ENCODE measurements at places on chromosomes 11 and 22. TPM values are rescaled to one million over a fixed set of nuclear protein-coding genes. Genes with fewer than 3 reads are reported as not detected.

Gene NLRP14
- total RNA-seq, result not detected

Gene GLYAT
- total RNA-seq, result 0.22 TPM

Gene TPBGL
- 0.11 TPM for total RNA-seq

Gene TEX12
- not detected for total RNA-seq

Gene CARNS1
- 15.0 TPM for total RNA-seq

Gene SPON1
- total RNA-seq, result 3.0 TPM

Gene NUDT8
- 110 TPM for total RNA-seq

Gene PAX6
- not detected for total RNA-seq

Gene ELMOD1
- 1.00 TPM for total RNA-seq

Gene MOV10L1
- total RNA-seq, result not detected

Gene GLYATL1
- total RNA-seq, result not detected

Gene C22orf31
- not detected for total RNA-seq

Gene HEPN1
- not detected for total RNA-seq

Gene NEFH
- 0.16 TPM for total RNA-seq

Gene FAM227A
- 0.43 TPM for total RNA-seq

GRCh38 chr11:60396382-60396781 lies at the start of gene MS4A14:
Gene MS4A14 (plus strand): TSS chr11:60396459. CDS start chr11:60396579, 120 bp downstream.
- no peak for DNase-seq

GRCh38 chr11:61293867-61294716 lies 1.0 kb downstream of the VWCE start:
- peak; percentile 74 for DNase-seq

DNA sequence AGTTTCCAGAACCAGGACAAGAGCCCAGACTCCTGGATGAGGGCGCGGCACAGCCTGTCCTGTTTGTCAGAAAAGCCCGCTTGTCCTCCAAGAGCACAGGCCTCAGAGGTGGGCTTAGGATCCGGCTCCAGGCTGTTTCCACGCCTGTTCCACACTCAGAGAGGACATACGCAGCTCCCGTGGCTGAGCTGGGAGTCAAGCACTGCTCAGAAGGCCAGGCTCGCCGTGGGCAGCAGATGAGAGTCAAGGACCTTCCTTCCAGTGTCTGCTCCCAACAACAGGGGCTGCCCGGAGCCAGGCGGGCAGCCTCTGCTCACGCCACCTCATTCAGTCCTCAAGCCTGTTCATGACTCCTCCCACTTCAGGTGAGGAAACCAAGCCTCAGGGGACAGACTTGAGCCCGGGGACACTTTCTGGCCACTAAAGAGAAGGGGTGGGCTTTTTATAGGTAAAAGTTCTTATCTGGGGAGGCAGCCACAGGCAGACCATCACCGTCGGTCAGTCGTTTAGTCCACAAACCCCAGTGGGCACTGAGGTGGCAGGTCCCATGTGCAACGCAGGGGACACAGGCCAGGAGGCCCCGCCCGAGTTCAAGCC lies 3.8 kb downstream of the CYB5R3 start:
- DNase-seq, result peak; percentile 50

DNA sequence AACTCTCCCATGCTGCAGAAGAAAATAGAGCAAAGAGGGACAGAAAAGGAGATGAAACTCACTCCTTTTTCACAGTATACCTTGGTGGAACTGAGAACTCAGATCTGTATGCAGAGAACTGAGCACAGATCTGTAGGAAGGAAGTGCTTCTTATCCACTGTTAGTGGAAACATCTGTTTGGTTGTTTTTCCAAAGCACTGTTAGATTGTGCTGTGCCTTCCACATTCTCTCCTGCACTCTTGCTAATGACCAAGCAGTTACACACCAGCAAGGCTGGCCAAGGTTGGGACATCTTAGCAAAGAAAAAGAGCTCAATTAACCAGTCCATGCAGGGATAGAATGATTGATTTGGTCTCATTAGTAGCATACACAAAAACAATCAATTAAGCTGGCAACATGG lies 20.1 kb upstream of the SIK2 start:
- no peak for DNase-seq

- no peak for DNase-seq
Measured at GRCh38 chr11:72643547-72643946, 30.7 kb downstream of the PDE2A start.

- DNase-seq, result no peak
Measured at GRCh38 chr11:64524158-64524527, 66.9 kb upstream of the SLC22A12 start.

- peak; percentile 89 for DNase-seq
Measured at GRCh38 chr22:23385678-23386631, 194.1 kb downstream of the IGLL1 start.

- no peak for DNase-seq
Measured at GRCh38 chr11:117872975-117873827, 3.3 kb downstream of the FXYD6 start.

DNA sequence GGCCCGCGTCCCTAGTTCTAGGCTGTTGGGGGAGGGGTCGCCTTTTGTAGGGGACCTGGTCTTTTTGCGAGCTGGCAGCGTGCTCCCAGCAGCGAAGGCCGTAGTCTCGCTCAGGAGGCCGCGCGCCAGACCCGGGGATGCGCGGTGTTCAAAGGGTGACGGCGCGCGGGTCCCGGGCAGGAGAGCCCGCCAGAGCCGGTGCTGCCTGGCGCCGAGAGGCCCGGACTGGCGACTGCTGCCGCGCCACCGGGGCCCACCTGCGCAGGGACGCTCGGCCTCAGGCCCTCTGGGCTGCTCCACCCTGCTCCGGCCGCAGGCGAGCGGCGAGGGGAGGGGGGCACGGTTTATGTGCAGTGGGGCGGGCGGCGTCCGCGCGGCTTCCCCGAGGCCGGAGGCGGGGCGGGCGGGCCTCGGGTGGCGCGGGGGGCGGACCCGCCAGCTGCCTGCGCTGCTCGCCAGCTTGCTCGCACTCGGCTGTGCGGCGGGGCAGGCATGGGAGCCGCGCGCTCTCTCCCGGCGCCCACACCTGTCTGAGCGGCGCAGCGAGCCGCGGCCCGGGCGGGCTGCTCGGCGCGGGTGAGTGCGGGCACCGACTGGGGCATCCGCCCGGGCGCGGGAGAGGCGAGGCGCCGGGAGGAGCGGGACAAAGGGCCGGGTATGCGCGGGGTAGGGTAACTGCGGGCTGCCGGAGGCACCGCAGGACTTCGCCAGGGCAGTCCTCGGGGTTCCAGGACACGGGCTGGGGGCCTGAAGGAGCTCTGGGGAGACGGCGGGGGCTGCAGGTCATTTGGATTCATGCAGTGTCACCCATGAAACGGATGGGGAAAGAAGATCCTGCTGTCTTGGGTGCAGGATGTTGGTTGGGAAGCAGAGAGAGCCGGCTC lies at the start of gene PRSS23:
PRSS23 (plus strand) TSS at position 467 of the 884 bp plus-strand sequence. CDS start 7,102 bp downstream, outside the sequence.
- peak; percentile 81 for DNase-seq

GRCh38 chr22:22181341-22181850 lies 63.2 kb upstream of the VPREB1 start:
- DNase-seq, result no peak

- DNase-seq, result peak; percentile 82
Measured at GRCh38 chr11:120108154-120108784, 29.6 kb downstream of the TRIM29 start.

GRCh38 chr11:114448749-114449482 lies 9.6 kb downstream of the REXO2 start:
- no peak for DNase-seq

DNA sequence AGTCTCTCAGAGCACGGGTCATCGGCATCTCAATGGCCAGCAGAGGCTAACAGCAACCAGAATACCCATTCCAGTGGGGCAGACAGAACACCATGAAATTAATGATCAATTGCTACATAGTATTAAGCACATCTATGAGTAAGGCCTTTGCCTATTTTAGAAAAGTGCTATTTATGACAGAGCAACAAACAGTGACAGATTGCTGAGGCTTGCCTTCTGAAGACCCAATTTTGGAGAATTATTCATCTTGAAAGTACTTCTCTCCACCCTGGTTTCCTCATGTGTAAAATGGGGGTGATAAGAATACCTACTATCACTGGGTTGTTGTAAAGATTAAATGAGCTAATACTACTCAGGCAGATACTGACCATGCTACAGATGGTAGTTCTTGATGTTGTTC lies 232.7 kb downstream of the TENM4 start:
- DNase-seq, result no peak

- peak; percentile 77 for DNase-seq
Measured at GRCh38 chr11:77175869-77176539, 48.0 kb downstream of the MYO7A start.

DNA sequence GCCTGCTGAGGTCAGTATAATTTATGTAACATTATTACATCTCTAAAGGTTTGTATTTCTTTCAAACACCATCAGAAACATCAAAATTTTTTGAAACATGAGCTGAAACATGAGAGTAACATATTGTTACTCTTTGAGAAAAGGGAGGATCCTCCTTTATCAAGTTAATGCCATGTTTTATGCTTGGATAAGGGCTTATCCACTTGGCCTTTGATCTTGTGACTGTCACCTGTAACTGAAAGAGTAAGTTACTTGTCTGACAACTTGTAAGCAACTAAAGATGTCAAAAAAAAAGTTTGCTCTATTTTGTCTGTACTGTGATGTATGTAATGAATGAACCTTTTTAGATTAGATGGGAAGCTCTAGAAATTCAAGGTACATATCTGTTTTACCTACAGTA lies 59.6 kb downstream of the FAR1 start:
- DNase-seq, result no peak

DNA sequence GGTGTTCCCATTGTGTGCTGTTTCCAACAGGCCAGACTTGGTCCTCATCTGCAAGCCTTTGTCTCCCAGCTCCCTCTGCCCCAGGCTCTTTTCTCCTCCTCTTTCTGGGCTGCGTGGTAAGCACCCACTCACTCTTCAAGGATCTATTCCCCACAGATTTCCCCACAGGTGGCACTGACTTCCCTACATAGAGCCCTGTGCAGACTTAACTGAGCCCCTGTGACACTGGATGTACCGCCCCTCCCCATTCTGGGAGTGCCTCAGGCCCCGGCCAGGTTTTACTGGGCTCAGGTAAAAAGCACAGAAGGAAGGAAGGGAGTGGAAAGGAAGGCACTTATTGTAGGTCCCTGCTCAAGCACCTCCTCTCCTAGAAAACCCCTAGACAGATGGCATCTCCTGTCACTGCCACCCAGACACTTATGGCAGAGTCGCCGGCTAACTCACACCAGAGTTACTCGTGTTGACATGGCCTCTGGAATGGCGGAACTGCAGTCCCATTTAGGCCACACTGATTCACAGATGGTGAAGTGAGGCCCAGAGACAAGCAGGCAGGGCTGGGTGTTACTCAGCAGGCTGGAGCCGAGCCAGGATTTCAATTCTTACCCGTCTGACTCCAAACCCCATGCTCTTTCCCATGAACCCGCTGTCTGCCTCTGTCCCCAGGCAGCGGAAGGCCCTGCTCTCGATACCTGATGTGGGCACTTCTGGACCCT lies 47.2 kb downstream of the LRRC32 start:
- DNase-seq, result no peak

DNA sequence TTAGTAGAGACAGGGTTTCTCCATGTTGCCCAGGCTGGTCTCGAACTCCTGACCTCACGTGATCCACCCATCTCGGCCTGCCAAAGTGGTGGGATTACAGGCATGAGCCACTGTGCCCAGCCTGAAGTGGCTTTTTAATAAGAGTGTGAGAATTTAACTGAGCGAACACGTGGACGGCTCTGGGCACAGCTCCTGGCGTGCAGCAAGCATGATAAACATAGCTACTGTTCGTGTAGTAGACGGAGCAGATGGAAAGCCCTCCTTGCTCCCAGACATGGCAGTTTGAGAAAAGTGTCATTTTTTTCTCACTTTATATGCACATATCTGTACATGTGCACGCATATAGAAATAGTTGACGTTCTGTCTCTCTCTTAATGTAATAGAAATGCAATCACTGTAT lies 7.0 kb downstream of the EMID1 start:
- no peak for DNase-seq

GRCh38 chr11:45225961-45226871 lies 59.9 kb downstream of the SYT13 start:
- DNase-seq, result no peak

DNA sequence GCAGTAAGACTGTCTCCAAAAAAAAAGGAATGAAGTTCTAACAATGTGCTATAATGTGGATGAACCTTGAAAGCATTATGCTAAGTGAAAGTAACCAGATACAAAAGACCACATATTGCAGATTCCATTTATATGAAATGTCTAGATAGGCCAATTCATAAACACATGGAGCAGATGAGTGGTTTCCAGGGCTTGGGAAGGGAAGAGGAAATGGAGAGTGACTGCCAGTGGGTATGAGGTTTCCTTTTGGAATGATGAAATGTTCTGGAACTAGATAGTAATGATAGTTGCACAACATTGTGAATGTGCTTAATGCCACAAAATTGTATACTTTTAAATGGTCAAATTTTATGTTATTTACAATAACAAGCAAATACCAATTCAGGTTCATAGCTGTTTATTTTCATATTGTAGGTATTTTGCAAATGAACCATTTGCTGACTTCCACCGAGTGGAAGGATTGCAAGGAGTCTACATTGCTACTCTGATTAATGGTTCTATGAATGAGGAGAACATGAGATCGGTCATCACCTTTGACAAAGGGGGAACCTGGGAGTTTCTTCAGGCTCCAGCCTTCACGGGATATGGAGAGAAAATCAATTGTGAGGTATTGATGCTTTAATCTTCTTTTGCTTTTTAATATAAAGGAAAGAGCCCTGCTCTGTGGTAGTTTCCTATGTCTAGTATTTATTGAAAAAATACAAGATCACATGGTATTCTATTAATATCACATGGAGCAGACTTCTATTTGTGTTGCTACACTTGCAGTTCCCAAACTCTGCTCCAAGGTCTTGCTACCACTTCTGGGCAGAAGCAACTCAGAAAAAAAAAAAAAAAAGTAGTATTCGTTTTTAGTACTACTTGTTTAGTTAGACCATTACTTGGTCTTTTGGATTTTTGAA lies 67.7 kb upstream of the SORL1-AS1 start:
- no peak for DNase-seq

DNA sequence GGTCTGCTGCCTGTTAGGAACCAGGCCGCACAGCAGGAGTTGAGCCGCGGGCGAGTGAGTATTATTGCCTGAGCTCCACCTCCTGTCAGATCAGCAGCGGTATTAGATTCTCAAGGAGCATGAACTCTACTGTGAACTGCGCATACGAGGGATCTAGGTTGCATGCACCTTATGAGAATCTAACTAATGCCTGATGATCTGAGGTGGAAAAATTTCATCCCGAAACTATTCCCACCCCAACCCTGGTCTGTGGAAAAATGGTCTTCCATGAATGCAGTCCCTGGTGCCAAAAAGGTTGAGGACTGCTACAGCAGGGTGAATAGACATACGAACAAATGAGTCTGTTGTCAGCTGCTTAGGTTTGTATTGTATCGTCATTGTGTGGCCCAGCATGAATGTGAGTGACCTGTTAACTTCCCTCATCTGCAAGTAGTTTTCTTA lies 29.8 kb downstream of the RNF141 start:
- DNase-seq, result no peak
